Lung (tissue), 17 donors: ENCODE measurements at places on chromosomes 7 and 10. TPM values are rescaled to one million over a fixed set of nuclear protein-coding genes. Genes with fewer than 3 reads are reported as not detected.

GRCh38 chr10:51251110-51251509 lies 176.8 kb downstream of the PRKG1 start:
- DNase-seq, result no peak
- H3K4me1 ChIP-seq, result no peaks in the 10 kb centered on the region
- no peak overlapping the region for H3K27ac ChIP-seq
- no peak overlapping the region for H3K4me3 ChIP-seq
- no peaks in the 10 kb centered on the region for H3K27me3 ChIP-seq

GRCh38 chr10:104020020-104020419 lies 53.1 kb downstream of the SLK start:
- H3K4me3 ChIP-seq, result no peak overlapping the region
- H3K27me3 ChIP-seq, result no peaks in the 10 kb centered on the region
- H3K27ac ChIP-seq, result no peak overlapping the region
- no peak for DNase-seq

- no peak for DNase-seq
- no peaks in the 10 kb centered on the region for H3K36me3 ChIP-seq
- H3K27ac ChIP-seq, result no peak overlapping the region
- no peak overlapping the region for H3K4me3 ChIP-seq
- H3K4me1 ChIP-seq, result no peaks in the 10 kb centered on the region
Observed at GRCh38 chr10:34413756-34414587, 401.1 kb downstream of the PARD3 start.

DNA sequence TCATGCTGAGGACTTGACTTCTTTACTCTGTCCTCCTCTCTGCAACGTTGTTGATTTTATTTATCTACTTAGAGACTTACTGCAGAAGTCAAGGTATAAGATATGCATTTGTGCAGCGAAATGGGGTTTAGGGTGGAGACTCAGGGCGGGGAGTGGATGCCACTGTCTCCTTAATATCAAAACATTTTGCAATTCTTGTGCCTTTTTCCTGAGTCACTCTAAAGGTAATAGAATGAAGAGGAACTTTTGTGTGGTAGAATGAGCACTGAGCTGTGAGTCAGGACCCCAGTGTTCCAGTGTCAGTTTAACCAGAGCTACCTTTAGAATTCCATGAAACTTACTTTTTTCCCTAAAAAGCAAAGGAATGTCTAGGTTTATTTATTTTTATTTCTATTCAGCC lies 78.2 kb downstream of the VTI1A start:
- no peak for DNase-seq
- no peaks in the 10 kb centered on the region for H3K4me1 ChIP-seq
- no peak overlapping the region for H3K27ac ChIP-seq
- H3K27me3 ChIP-seq, result no peaks in the 10 kb centered on the region
- H3K4me3 ChIP-seq, result no peak overlapping the region
- no peaks in the 10 kb centered on the region for H3K36me3 ChIP-seq

GRCh38 chr7:101862280-101863220 lies 45.1 kb downstream of the CUX1 start:
- H3K27me3 ChIP-seq, result no peaks in the 10 kb centered on the region
- H3K36me3 ChIP-seq, result no peaks in the 10 kb centered on the region
- H3K27ac ChIP-seq, result peak overlapping the region; percentile 36
- no peak overlapping the region for H3K4me3 ChIP-seq
- no peak for DNase-seq

DNA sequence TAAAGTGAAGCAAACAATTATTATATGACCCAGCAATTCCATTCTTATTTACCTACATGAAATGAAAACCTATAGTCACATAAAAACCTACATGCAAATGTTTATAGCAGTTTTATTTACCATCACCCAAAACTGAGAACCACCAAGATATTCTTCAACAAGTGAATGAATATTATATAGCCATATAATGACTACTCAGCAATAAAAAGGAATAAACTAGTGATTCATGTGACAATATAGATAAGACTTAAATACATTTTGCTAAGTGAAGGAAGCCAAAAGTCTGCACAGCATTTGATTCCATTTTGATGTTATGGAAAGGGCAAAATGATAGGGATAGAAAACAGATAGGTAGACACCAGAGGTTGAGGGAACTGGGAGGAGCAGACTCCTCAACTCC lies 31.7 kb downstream of the PODXL start:
- H3K36me3 ChIP-seq, result no peaks in the 10 kb centered on the region
- peaks cover 7% of the 10 kb centered on the region for H3K4me1 ChIP-seq
- H3K27ac ChIP-seq, result no peak overlapping the region
- no peak for DNase-seq
- H3K4me3 ChIP-seq, result no peak overlapping the region

Gene A1CF
- total RNA-seq, result 0.25 TPM

DNA sequence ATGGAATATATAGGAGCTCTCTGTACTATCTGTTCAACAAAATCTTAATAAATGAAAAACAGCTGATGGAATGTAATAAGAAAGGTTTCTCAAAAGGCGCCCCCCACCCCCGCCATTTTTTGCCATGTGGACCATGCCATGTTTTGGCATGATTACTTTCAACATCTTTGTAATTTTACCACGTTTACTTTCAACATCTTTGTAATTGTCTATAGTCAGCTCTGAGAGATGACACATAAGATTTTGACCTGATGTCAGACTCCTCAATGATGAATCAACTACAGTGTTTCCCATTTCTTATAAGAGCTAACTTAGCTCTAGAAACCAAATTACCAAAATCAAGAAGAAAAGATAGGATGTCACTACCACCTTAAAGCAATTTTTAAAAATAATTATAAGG lies 144.9 kb upstream of the AHR start:
- H3K36me3 ChIP-seq, result no peaks in the 10 kb centered on the region
- H3K4me1 ChIP-seq, result no peaks in the 10 kb centered on the region
- no peak overlapping the region for H3K4me3 ChIP-seq
- DNase-seq, result no peak
- H3K27ac ChIP-seq, result no peak overlapping the region

DNA sequence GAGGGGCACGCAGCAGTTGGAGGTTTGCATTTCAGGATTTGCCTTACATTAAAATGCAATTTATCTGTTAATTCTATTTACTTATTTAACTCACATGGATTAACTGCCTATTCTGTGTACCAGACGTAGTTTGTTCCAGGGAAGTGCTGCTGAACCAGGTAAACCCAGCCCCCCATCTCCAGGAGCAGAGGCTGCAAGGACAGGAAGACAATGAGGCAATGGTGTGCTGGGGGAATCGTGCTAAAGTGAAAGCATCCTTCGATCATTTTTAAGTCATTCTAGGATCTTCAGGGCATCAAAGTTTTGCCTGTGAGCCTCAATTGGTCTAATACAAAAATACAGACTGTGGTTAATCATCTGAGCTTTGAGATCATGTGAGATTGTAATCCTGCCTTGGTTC lies 166.4 kb downstream of the DNAJB6 start:
- H3K4me1 ChIP-seq, result no peaks in the 10 kb centered on the region
- peak; percentile 1 for DNase-seq
- no peak overlapping the region for H3K27ac ChIP-seq
- H3K27me3 ChIP-seq, result no peaks in the 10 kb centered on the region
- no peaks in the 10 kb centered on the region for H3K36me3 ChIP-seq
- no peak overlapping the region for H3K4me3 ChIP-seq

- H3K27ac ChIP-seq, result no peak overlapping the region
- no peak overlapping the region for H3K4me3 ChIP-seq
- no peaks in the 10 kb centered on the region for H3K27me3 ChIP-seq
- no peaks in the 10 kb centered on the region for H3K36me3 ChIP-seq
Observed at GRCh38 chr10:53955091-53955490, 845.9 kb downstream of the PCDH15 start.

Gene PDK4
- total RNA-seq, result 86.9 TPM

DNA sequence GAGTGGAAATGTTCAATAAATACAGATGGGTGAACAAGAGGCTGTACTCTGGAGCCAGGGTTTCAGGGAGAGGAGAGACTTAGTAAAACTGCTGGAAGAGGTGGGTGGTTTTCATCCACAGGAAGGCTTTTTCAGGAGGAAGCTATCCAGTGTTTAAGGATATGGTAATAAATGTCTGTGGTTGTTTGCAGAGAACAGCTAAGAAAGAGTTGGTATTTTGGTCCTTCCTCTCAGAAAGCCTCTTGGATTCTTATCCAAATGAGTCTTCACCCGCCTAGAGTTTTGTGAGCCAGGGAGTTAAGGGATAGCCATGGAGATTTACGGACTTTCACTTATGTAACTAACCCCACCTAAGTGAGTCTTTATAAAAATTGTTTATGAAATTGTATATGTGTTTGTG lies 95.7 kb downstream of the GNAI1 start:
- no peak overlapping the region for H3K27ac ChIP-seq
- H3K4me1 ChIP-seq, result no peaks in the 10 kb centered on the region
- no peak for DNase-seq
- H3K27me3 ChIP-seq, result no peaks in the 10 kb centered on the region
- no peaks in the 10 kb centered on the region for H3K36me3 ChIP-seq

DNA sequence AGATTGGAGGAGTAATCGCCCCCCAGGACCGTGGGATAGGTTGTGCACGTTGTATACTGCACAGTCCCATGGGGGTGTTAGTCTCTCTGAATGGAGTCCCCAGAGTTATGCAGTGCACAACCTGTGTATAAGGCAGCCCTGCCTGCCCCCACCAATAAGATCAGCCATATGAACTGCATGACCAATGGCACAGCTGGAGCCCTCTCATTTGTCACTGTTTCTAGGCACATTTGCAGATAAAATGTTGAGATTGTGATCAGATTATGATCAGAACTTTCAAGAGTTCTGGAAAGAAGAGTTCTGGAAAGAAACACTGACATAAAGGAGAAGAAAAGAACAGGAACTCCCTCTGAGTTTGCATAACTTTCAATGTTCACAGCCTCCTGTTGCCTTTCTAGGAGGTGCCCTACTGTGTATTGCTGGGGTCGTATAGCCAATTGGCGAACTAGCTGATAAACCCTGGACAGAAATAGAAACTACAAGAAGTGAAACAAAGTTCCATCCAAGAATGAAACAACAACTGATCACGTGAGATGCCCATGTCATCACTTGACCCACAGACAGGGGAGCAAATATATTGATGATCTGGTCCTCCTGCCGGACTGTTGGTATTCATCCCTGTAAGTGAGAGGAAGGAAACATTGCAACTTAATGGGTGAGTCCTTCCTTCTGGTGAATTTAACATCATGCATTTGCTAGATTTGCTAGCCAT lies 49.6 kb upstream of the TOMM7 start:
- no peak overlapping the region for H3K27ac ChIP-seq
- no peaks in the 10 kb centered on the region for H3K27me3 ChIP-seq
- H3K4me1 ChIP-seq, result no peaks in the 10 kb centered on the region
- H3K4me3 ChIP-seq, result no peak overlapping the region
- no peak for DNase-seq
- no peaks in the 10 kb centered on the region for H3K36me3 ChIP-seq

DNA sequence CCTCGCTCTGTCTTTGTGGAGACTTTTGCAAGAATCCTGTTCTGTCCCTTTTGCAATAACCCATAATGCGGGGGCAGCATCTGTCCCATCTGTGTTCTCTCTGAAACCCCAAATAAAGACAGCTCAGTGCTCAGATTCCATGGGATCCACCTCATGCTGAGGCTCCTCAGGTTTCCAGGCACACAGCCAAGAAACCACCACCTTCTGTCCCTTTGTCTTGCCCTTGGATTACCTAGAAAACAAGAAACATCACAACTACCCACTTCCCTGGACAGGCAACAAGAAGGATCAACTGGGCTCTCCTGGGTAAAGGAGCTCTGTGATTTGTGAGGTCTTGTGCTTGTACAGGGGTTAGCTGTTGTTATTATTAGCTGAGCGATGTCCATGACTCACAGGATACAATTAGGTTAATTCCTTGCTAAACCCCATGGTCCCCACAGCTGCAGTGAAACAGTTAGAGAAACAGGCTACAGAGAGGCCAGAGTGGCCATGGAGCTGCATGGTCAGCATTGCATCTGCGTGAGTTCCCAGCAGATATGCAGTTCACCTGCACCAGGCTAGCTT lies 50.2 kb downstream of the CXCL12 start:
- H3K4me1 ChIP-seq, result no peaks in the 10 kb centered on the region
- no peak overlapping the region for H3K27ac ChIP-seq
- H3K27me3 ChIP-seq, result no peaks in the 10 kb centered on the region

GRCh38 chr10:32960022-32960421 lies 2.0 kb upstream of the ITGB1 start:
- peaks cover 28% of the 10 kb centered on the region for H3K4me1 ChIP-seq
- DNase-seq, result no peak
- H3K4me3 ChIP-seq, result no peak overlapping the region
- peaks cover 4% of the 10 kb centered on the region for H3K36me3 ChIP-seq

- H3K27ac ChIP-seq, result peak overlapping the region; percentile 65
- H3K4me1 ChIP-seq, result peaks cover 18% of the 10 kb centered on the region
- H3K36me3 ChIP-seq, result no peaks in the 10 kb centered on the region
- H3K27me3 ChIP-seq, result no peaks in the 10 kb centered on the region
- DNase-seq, result peak; percentile 49
Observed at GRCh38 chr7:106071356-106071998, 40.6 kb downstream of the SYPL1 start.

Gene ECD
- 19.2 TPM for total RNA-seq

Gene UCN3
- total RNA-seq, result 0.28 TPM

Gene DNAJC12
- total RNA-seq, result 1.5 TPM

DNA sequence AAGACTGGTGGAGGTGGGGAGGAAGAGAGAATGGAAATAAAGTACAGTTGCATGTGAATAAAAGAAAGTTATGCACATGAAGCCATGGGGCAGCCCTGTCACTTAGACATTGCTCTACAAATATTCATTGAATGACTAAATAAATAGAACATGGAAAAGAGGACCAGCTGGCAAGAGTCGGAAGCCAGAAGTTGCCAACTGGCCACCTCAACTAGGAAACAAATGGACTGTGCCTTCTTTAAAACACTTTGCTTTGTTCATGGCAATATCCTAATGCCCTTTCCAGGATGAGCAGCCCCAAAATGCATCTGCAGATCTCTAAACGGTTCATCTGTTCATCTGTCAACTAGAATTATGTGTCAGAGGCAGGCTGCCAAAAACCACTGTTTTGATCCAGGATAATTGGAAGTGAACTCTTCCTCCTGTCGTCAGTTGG lies 157.3 kb downstream of the NOC3L start:
- no peaks in the 10 kb centered on the region for H3K36me3 ChIP-seq
- peak; percentile 74 for DNase-seq
- H3K4me3 ChIP-seq, result no peak overlapping the region
- H3K27me3 ChIP-seq, result no peaks in the 10 kb centered on the region
- H3K4me1 ChIP-seq, result peaks cover 44% of the 10 kb centered on the region

DNA sequence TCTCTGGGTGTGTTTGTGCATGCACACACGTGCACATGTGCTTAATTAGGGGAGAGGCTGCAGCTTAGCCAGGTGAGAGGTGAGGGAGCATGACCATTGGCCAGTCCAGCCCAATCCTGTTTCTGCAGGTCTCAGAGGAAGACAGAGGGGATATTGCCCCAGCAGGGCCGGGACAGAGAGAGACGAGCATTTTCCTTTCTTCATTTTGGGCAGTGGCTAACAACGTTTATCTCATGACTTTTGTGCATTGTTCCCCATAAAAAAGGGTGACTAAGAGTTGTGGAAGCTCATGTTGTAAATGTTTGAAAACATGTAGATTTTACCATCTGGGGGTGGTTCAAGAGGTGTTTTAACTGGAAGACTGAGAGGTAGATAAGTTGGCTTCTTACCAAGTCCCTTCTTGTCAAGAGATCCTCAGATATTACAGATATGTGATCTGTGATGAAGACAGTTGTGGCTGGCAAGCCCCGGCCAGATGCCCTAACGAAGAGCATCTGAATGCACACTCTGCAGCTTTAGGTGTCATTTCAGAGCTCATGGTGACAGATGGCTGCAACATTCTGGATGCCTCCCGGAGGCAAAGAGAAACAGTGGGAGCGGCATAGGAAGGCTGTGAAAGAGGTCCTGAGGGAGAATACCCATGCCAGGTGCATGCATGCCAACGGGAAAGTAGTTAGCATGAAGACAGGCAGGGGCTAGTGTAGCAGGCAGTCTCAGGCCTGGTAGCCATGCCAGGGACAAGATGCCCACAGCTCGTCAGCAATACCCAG lies 16.7 kb upstream of the DMBT1 start:
- H3K27me3 ChIP-seq, result peaks cover 5% of the 10 kb centered on the region
- H3K36me3 ChIP-seq, result no peaks in the 10 kb centered on the region

Gene GJD4
- total RNA-seq, result not detected

Gene FGFBP3
- 2.3 TPM for total RNA-seq
